ENCODE measurements at places on chromosomes 12 and 14. TPM values are rescaled to one million over a fixed set of nuclear protein-coding genes. Genes with fewer than 3 reads are reported as not detected.

Gene EML5
- total RNA-seq: 1.6 TPM

Gene SLC38A4
- total RNA-seq: 0.65 TPM

Gene LACRT
- total RNA-seq: not detected

Gene WDHD1
- 2.6 TPM for total RNA-seq

Gene VRTN
- total RNA-seq: not detected

Gene BTBD7
- total RNA-seq: 39.6 TPM

Gene SLC6A15
- 0.15 TPM for total RNA-seq

Gene PRR4
- total RNA-seq: 2.6 TPM

Gene RSRC2
- 68.5 TPM for total RNA-seq

Gene LRP1-AS
- total RNA-seq: not detected

Gene KRT3
- total RNA-seq: not detected

Gene YAF2
- total RNA-seq: 53.2 TPM

DNA sequence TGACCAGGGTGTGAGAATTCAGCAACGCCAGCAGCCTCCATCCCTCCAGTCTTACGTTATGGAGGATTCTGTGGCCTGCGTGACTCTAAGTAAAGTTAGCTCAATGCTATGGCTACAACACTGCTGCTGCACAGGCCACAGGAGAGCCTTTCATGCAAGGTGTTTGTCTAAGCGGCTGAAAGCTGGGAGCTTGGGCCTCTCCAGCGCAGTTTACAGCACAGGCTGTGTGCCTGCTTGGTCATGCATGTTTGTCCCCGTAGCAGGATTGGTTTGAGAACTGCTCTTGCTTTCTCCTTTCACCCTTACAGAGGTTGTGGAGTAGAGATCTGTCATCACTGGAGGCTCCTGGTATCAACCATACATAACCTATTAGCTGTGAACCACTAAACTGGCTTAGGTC, 113.1 kb upstream of the TMCC3 start:
- no peak for DNase-seq

GRCh38 chr14:66315548-66315947, 170.6 kb upstream of the CCDC196 start:
- DNase-seq: no peak

DNA sequence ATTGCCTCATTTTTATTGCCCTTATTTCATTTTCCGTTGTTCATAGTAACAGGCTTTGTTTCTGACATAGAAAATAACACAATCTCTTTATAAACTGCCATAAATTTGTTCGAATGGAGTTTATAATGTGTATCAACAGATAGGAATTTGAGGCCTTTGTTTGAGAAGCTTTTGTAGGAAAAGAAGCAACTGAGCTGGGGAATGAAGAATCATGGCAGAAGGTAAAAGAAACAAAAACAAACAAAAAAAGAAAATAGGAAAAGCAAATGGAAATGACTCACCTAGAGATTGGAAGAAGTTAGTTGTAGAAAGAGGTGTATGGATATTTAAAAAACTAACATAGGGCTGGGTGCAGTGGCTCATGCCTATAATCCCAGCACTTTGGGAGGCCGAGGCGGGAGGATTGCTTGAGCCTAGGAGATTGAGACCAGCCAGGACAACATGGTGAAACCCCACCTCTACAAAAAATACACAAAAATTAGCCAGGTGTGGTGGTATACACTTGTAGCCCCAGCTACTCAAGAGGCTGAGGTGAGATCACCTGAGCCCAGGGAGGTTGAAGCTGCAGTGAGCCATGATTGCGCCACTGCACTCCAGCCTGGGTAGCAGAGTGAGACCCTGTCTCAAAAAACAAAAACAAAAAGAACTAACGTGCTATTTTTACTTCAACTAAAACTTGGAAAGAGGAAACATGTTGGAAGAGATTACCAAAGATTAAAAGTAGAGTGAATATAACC, 523 bp upstream of the REP15 start:
- DNase-seq: no peak

DNA sequence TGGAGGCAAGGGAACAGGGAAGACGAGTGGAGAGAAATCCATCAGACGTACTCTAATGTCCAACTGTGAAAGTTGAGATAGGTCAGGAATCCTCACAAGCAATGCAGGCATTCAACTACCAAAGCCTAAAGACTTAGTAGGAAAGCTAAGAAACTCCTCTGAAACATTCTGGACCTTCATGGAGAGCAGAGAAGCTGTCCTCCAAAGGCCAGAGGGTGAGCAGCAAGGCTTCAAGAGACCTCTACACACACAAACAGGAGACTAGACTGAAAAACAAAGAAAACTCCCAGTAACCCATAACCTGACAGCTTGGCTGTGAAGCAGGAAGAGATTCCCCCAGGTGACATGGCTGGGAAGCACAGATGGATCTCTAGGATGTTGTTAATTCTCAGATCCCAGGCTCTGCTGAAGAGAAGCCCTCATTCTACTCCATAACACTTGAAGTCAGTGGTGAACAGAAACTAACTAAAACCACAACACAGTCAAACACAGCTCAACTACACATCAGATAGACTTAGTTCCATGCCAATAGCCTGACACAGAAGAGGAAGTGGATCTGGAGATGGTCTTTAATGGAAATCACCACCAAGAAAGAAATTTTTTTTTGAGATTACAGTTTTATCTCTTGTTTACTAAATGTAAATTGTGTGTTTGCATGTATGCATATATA, 23.2 kb upstream of the LYZ start:
- DNase-seq: no peak

DNA sequence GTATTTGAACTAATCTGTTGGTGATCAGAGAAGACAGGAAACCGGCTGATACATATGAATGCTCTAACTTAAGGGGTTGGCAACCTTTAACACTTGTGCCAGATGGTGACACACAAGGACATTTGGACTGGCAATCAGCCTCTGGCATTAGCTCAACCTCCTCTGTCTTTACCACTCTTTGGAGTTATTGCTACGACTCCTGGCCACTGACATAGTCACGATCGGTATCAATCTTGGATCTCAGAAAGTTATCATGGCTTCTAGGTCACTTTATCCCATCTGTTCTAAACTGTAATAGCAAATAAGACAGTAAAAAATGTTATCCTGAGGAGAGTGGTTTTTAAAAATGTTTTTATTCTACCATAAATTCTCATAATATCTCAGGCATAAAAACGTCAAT, 575.2 kb upstream of the MDGA2 start:
- no peak for DNase-seq

DNA sequence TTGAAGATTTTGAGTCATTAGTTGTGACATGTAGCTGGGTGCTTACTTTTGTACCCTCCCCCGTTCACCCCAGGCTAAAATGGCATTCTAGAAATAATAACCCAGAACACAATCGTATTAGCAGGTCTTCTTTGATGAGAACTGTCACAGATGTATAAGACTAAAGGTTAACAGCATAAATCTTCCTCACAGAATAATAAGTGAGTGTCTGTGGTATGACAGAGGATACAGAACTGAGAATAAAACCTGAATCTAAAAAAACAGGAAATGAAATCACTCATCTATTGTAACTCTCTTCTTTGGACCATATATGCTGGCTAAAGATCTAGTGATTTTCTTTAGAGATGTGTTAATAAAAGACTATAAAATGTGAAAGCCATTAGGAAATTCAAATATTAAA, 746.6 kb downstream of the LRFN5 start:
- DNase-seq: no peak

- DNase-seq: no peak
Measured at GRCh38 chr14:100658181-100658886, 68.4 kb upstream of the DLK1 start.

DNA sequence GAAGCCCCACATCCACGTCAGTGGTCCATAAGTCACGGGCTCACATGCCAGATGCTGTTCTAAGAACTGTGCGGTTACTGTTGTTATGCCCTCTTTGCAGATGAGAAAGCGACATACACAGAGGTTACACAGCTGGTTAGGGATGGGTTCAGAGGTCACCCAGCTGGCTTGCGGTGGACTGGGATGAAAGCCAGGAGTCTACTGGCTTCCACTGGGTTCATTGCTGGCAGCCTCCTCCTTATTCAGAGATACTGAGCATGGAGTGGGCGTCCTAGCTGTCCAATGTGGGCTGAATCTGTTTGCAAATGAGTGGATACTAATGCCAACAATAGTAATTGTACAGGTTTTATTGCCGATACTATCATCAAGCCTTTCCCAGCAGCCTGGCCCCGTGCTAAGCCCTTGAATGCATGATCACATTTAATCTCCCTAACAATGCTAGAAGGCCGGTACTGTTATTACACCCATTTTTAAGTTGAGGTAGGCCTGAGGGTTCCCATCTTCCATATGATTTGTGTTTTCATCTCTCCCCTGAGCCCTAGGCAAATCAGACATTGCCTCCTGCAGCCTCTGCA, 129.1 kb downstream of the PLXNC1 start:
- DNase-seq: no peak

DNA sequence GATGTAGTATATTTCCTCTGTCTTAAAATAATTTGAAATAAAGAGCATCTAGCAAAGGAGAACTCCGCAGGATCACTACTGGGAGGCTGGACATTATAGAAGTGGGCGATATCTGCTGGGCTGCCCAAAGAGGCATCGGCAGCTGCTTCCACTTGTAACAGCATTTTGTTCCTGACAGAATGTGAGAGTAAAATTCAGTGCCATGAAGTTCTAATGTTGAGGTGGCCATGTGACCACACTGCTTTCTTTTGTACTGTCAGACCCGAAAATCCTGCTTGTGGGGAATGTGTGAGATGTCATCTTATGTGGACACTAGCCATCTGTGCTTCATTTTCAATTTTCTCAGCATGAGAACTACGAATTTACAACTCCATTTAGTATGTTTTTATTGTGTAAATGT, 151.9 kb downstream of the ACSS3 start:
- no peak for DNase-seq

DNA sequence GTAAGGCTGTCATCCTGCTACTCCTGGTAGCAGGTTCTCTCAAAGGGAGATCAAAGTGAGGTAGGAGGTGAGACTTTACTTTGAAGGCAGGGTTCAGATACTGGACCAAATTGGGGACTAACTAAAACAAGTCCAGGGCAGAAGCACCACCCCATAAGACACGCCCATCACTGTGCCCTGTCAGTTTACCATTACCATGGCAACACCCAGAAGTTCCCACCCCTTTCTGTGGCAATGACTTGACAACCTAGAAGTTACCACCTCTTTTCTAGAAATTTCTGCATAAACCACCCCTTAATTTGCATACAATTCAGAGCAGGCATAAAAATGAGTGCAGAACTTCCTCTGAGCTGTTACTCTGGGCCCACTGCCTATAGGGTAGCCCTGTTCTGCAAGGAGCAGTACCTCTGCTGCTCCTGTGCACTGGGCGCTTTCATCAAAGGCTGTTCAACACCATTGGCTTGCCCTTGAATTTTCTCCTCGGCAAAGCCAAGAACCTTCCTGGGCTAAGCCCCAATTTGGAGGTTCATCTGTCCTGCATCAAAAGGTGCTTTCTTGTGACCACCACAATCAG, 64.8 kb upstream of the MAX start:
- no peak for DNase-seq

GRCh38 chr12:6059221-6059620, 65.2 kb downstream of the VWF start:
- DNase-seq: no peak

DNA sequence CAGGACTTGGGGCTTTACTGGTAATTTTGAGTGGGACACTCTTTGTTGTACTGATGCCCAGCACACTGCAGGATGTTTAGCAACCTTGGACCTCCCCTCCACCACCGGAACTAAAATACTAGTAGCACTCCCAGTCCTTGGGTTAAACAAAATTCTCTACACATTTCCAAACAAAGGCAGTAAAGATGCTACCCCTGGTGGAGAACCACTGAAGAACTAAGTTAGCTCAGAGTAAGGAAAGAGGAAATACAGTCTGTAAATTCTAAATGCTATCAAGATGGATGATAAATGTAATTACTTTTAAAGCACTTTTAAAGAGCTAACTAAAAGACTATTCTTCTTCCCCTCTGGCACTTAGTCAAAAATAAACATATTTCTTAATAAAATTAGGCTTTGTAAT, 64.1 kb downstream of the LRP6 start:
- DNase-seq: no peak

DNA sequence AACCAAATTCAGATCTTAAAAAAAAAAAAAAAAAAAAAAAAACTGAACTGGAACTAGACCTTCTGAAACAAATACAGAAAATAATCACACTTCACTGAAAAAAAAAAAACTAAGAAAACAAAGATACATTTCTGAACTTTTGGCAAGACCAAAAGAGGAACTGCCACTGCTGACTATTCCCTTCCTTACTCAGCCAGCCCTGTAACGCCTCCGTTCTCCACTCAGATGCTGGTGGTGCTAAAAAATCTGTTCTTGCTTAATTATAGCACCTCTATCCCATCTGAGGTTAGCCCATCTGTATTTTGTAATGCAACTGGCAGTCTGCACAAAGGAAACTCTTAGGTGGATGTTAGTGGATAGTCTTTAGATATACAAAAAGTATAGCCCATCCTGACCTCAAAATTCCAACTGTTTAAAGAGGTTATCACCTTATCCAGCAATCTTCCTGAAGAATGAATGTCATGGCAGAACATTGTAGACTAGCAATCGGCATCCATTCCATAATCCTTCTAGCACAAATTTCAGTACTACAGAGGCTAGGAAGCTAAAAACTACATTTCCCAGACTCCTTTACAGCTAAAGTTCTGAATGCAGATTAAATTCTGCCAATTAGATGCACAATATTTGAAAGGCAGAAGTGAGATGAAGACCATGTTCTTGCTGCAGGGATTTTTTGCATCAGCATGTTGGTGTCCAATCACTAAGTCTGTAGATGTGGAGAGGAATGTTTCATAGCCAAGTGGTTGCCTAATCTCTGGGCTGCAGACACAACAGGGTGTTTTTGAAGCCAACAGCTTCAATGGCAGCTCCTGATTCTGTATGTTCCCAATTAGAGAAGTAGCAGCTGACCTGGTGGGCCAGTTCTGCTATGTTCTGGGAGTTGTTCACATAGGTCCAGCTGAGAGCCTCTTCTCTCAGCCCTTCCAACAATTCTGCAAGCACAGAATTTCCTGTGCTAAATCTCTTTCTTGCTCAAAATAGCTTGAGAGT, 5.7 kb downstream of the MAP3K9 start:
- no peak for DNase-seq

DNA sequence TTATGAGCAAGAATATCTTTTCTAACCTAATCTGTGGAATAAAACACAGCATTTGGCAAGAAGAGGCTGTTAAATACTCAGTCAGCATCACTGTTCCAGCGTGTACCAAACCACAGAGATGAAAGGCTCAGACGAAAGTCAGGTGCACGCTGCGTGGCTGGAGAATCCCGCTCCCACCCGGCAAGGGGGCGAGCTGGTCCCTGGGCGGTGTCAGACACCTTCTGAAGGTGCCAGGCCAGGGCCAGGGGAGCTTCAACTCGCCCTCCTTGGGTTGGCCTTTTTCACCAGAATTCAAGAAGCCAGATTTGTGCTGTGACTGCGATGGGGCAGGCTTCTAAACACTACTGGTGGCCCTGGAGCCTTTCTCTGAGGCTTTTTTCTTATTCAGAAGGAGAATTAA, 73.1 kb downstream of the WDR20 start:
- DNase-seq: no peak

All from aorta (tissue), 5 donors.